ENCODE measurements at places on chromosomes 5 and 9.

DNA sequence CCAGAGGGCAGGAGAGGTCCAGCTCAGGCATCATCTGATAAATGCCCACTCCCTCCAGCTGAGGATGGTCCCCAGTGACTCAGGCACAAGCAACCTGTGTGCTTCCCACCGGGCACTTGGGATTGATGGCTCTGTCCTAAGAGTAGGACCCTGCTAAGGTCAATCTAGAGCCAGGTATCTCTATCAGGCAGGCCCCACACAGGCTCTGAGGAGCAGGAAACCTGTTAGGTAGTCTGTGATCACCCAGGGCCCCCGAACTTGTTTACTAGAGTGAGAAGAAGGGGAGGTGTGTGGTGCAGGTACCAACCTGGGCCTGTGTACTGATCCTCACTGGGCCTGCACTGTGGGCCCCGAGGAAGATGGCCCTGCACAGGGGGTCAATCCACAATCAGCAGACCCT, 119.6 kb upstream of the FSTL4 start:
- DNase-seq, result no peak

DNA sequence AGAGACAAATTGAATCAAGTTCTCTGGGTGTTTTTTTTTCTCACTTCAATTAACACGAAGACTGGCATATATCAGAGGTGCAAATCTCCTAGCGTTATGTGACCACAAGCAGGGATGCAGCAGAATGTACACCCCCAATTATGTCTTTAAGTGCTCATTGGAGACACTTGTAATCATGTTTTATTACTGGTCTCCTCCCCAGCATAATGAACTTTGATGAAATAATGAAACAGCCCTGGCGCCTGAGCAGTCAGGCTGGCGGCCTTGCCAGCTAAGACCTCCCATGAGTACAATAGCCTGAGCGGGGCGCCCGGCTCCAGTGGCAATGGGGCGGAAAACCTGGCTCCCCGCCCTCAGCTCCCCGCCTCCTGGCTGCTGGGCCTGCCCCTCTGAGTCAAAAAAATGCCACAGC, 209.4 kb upstream of the MSX2 start:
- no peak for DNase-seq

DNA sequence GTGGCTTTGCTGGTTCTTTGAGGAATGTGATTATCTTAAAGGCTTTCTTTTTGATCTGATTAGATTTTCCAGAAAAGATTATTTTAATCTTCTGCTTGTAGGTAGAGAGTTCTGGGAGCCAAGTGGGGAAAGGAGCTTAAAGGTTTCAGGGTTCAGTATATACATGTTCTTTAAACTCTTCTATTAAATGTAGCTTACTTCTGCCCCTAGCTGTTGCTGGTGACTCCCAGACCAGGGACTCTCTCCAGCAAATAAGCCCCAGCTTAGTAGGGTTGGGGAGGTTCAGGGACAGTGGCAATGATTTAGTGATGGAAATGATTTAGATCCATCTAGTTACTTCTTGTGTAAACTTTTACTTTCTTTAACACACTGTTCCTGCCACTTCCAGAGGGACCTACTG, 72.2 kb downstream of the SLC12A2 start:
- DNase-seq, result no peak

GRCh38 chr9:36138901-36139300, 2.4 kb downstream of the GLIPR2 start:
- no peak for DNase-seq

GRCh38 chr5:23763170-23763569, 255.8 kb downstream of the PRDM9 start:
- no peak for DNase-seq

GRCh38 chr9:113403646-113404045, 2.6 kb upstream of the ALAD start:
- DNase-seq, result no peak

DNA sequence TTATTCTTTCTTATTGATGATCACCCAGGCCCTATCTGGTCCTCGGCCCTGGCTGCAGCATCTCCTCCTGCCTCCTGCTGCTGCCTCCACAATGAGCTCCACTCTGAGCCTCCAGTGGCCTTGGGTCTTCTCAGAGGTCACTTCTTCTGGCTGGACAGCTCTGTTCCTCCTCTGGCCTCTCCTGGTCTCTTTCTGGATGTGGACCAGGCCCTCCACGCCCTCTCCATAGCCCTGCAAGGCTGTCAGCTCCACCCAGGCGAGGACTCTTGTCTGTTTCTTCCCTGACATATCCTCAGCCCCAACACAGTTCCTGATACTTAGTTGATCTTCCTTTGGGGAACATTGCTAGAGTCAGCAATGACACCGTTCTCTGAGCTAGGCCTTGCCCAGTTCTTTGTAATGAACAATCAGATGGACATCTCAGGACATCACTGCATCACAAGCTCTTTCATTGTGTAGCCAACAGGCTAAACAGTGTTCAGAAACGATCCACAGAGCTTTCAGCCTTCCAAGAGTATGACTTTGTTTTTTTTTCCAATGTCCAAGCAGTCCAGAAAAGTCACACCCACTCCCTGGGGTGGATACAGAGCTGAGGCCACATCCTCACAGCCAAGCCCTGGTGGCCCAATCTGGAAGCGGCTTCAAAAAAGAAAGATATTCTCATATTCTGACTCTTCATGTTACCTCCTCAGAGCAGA, 62.5 kb upstream of the DNAH5 start:
- DNase-seq, result no peak

DNA sequence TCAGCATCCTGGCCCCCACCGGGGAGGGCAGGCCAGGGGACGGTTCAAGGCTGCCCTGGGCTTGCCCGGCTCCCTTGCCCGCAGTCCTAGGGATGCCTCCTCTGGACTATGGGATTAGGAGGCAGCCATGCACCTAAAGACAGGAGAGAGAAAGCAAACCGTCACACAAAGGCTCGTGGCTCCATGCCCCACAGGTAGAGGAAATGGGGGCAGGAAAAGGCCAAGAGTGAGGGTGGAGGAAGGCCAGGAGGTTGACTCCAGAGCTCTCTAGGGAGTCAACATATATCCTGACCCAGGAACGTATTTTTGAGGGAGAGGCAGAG, 9.7 kb downstream of the MGAT1 start:
- no peak for DNase-seq

DNA sequence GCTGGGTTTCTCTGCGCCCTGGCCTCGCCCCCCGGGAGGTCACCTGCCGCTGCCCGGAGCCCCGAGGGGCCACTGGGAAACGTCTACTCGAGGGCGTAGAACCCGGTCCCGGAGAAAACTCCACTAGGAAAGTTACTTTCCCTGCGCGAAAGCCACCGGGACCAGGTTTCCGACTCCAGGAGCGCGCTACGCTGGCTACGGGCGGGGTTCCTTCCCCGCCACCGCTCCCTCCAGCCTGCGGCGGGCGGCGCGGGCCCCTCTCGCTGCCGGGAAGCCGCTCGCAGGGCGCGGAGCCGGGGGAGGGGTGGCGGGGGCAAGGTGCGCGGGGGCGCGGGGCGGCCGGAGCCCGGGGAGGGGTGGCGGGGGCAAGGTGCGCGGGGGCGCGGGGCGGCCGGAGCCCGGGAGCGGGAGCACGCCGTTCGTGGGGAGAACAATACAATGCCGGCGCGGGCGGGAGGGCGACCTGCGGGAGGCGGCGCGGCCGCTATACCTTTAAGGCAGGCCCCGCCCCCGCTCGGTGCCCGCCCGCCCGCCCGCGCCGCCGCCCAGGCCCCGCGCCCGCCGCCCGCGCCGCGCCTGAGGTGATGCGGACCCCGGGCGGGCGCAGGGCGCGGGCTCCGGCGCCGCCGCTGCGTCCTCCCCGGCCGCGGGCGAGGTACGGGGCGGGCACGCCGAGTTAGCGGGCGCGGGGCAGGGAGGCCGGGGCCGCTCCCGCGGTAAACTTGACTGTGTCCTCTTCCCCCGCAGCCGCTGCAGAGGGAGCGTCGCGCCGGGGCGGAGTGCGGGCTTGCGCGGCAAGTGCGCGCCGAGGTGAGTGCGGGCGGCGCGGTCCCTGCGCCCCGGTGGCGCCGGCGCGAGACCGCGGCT, 278.1 kb downstream of the AOPEP start:
- DNase-seq, result no peak

DNA sequence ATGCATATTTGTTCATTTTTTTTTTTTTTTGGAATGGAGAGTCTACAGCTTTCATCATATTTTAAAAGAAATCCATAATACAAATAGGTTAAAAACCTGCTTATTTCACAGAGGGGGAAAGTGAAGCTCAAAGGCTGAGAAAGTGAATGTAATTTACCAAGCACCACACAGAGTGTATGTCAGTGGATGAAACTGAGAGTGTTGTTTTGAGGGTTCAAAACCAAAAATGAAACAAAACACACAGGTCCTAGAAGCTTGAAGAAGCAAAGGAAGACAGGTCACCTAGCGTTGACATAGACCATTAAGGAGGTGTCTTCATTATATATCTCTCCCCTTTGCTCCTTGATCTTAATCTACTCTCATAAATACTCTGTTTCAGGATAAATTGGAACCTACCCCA, 7.5 kb downstream of the NMUR2 start:
- DNase-seq, result no peak

DNA sequence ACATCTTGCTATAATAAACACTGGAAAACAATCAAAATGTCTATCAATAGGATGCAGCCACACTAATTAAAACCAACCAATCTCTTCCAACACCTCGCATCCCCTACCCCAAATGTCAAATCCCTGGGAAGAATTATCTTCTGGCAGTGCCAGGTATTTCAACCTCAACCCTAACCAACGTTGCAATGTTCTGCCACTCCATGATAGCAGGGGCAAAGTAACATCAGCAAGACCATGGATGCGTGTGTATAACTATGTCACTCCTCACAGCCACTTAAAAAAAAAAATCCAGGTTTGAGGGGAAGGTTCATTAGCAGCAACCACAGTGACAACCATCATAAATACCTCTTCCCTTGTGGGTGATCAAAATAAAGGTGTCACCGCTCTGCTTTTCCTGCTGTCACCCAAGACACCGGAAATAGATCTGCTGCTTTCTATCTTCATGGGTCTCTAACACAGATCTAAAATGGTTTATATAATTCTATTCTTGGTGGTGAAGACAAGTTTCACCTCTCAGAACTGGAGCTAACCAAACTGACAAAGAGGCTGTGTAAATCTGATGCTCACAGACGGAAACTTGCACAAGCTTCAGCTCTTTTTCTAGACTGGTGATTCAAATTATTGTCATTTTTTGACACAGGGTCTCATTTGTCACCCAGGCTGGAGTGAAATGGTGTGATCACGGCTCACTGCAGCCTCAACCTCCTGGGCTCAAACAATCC, 9.9 kb downstream of the HSPA9 start:
- DNase-seq, result no peak

DNA sequence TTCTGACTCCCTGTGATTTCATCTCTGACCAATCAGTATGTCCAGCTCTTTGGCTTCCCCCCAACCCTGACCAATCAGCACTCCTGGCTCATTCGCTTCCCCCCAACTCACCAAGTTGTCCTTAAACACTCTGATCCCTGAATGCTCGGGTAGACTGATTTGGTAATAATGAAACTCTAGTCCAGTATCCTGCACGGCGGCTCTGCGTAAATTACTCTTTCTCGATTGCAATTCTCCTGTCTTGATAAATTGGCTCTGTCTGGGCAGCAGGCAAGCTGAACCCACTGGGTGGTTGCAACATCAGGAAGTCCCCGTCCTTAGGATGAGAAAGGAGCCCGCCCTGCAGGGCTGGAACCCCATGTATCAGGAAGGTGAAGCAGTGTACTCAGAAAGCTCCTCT, 10.4 kb downstream of the FCN2 start:
- DNase-seq, result no peak

- DNase-seq, result no peak
Measured at GRCh38 chr9:108057421-108058134, 568.0 kb upstream of the KLF4 start.

GRCh38 chr5:106877881-106878280, 792.9 kb downstream of the EFNA5 start:
- DNase-seq, result no peak

DNA sequence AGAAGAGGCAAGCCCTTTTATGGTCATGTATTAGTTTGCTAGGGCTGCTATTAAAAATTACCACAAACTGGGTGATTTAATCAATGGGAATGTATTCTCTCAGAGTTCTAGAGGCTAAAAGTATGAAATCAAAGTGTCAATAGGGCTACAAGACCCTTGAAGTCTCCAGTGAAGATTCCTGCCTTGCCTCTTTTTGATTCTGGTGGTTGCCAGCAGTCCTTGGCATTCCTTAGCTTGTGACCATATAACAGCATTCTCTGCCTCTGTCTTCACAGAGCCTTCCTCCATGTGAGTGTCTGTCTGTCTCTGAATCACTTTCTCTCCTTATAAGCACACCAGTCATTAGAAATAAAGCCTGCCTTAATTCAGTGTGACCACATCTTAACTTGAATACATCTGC, 282.7 kb downstream of the KCNN2 start:
- no peak for DNase-seq

GRCh38 chr9:108512426-108513173, 343.2 kb downstream of the ACTL7B start:
- no peak for DNase-seq

DNA sequence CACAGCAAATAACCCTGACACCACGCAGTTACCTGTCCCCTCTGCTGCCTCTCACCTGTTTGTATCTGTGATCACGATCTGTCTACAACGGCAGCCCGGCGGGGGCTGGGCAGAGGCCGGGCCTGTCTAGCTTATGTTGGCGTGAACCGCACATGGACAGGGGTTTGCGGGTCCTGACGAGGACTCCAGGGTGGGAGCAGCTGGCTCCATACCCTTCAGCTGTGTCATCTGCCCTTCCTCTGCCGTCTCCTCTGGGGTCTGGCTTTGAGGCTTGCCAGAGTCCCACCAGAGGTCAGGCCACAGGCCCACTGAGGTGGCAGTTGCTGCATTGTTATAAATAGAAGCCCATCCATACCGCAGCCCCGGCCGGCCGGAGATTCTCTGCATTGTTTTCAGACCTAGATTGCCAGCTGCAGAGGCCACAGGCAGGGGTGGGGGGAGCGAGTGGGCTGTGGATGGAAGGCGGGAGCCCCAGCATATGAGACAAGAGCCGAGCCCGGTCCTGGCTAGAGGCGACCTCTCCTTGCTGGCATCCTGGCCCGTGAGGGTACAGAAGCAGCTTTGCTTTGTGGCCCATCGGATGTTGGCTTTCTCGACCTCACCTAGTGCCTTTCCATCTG, 37.8 kb downstream of the FAM78A start:
- DNase-seq, result no peak

- no peak for DNase-seq
Measured at GRCh38 chr5:154866841-154867240, 8.4 kb downstream of the CNOT8 start.

GRCh38 chr9:75130621-75131230, 42.4 kb downstream of the OSTF1 start:
- no peak for DNase-seq

DNA sequence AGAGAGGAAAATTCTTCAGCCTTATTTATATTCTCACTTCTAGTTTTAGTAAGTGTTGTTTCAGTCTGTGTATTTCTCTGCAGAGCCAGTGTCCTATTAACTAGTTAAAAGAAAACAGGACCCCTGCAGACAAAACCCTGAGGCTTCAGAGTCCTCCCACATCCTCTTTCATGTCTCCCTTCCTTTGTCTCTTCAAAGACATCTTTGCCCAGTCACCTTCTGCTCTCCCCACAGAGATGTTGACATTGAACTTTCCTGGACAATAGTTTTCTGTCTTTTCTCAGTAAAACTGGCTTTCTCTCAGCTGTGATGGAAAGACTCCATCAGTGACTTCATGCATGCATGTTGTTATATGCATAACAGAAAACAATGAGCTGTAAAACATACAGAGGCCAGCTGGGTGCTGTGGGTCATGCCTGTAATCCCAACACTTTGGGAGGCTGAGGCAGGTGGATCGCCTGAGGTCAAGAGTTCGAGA, 20.2 kb downstream of the GRAMD2B start:
- no peak for DNase-seq
